Ovary (tissue), 10 donors: ENCODE measurements at places on chromosomes 1 and 21. TPM values are rescaled to one million over a fixed set of nuclear protein-coding genes. Genes with fewer than 3 reads are reported as not detected.

The S100A9 gene
- 57.8 TPM for polyA plus RNA-seq

- no peak for DNase-seq
Measured at GRCh38 chr1:205626216-205626615, 5.6 kb downstream of the ELK4 start.

The TTC34 gene
- polyA plus RNA-seq = 0.59 TPM

GRCh38 chr1:175920381-175920780, 177.0 kb upstream of the TNR start:
- no peak for DNase-seq

- no peak for DNase-seq
Measured at GRCh38 chr1:216034506-216034905, 388.7 kb downstream of the USH2A start.

GRCh38 chr1:205442051-205442725, 13.7 kb downstream of the BLACAT1 start:
- no peak for DNase-seq

- no peak for DNase-seq
Measured at GRCh38 chr1:223123011-223123610, 19.9 kb downstream of the TLR5 start.

DNA sequence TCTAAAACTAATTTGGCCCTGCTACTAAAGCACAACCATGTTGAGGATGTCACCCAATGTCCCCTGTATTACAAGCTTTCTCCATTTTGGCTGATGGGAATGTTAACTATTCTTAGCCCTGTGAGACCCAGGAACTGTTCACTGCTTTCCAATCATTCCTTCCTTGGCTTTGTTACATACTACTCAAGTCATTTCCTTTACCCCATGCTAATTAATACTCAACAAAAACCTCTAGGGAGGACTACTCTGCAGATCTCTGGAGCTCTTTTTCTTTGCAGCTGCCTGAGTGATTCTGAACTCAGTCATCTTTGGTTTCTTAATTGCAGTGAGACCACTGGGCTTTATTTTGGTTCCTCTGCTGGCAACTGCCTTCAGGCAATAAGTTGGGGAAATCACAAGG, 23.3 kb upstream of the RPE65 start:
- DNase-seq = no peak

The ADGRL4 gene
- polyA plus RNA-seq = 12.2 TPM

The GJB3 gene
- not detected for polyA plus RNA-seq

The TACSTD2 gene
- polyA plus RNA-seq = 1.9 TPM

The CREG1 gene
- polyA plus RNA-seq = 203 TPM

The MYCL gene
- polyA plus RNA-seq = 1.3 TPM
